ENCODE measurements at places on chromosomes 7 and 10. TPM values are rescaled to one million over a fixed set of nuclear protein-coding genes. Genes with fewer than 3 reads are reported as not detected.

The GSDME gene
- total RNA-seq: 2.9 TPM

DNA sequence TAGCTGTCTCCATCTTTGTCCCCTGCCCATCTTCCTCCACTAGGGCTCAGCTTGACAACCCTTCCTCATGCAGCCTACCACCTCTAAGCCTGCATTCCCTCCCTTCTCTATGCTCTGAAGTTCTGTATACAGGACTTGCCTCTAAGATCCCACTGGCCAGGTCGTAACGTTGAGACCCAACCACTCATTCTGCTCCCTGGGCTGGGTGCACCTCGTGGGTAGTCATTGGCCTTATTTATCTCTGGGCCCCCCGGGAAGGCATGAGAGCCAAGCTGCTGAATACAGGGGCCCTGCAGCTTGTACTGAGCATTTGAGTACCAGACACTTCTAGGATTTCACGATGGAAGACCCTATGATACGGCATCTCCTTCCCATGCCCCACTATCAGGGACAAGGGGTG is 31.2 kb downstream of the MYL10 start:
- DNase-seq: no peak

DNA sequence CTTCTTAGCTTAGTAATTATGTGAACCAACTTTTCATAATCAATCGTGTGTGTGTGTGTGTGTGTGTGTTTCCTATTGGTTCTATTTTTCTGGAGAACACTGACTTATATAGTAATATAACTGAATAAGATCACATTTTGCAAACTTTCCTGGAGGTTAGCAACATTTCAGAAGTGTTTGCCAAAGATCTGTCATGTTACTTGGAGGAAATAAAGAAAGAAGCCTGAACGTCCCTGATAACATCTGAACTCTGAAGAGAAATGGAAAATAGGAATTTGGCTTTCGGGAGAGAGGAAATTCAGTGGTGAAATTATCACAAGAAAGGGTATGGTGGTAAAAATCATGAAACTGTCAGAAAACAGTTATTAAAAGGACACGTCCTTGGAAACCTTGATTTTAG is 984.4 kb upstream of the AUTS2 start:
- DNase-seq: no peak

The TCAF2 gene
- 15.2 TPM for total RNA-seq

DNA sequence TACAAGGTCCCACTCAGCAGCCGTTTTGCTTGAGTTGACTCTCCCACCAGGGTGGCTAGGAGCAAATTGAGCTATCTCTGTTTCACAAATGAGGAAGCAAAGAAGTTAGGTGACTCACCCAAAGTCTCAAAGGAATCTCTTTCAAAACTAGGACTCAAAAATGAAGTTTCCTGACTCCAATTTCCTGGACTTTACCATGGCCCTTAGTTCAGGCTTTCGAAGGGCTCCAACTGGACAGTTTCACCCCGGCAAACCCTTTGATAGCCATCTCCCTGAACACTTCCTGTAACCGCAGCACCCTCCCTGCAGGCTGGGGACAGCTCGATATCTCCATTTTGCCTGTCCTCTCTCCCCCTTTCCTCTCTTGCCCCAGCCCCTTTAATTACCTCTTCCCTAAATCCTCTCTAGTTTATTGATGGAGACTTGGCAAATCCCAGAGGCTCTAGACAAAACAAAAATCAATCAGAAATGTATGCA is 4.7 kb upstream of the AFAP1L2 start:
- DNase-seq: no peak

The TYW1B gene
- 3.2 TPM for total RNA-seq

The PRF1 gene
- total RNA-seq: 272 TPM

- DNase-seq: no peak
Measured at GRCh38 chr10:86545101-86545500, 23.5 kb upstream of the WAPL start.

DNA sequence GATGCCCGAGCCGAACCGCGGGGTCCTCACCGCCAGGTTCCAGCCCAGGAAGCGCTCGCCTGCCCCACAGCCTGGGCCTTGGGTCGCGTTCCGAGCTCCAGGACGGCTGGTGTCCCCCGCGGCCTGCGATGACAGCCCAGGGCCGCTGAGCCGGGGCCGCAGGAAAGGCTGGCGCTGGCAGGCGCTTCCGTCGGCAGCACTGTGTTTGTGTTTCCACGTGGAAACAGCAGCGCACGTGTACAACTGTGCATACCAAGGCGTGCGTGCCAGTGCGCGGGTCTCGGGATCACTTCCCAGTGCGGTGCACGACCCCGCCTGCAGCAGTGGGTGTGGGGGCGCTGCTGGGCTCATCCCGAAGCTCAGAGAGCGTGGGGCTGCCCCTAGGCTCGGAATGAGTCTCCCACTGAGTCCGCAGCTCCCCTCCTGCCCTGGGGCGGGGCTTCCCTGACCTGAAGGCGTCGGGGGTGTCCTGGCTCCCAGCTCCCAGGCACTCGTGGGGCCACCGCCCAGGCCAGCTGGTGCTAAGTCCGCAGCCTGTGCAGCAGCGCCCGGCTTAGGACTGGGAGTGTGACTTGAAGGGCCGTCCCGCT is 17.2 kb downstream of the AP5Z1 start:
- DNase-seq: no peak

GRCh38 chr7:95199779-95200558 is 124.4 kb downstream of the PON1 start:
- DNase-seq: no peak

The PAX4 gene
- total RNA-seq: not detected

The FFAR4 gene
- total RNA-seq: not detected

The CLCN1 gene
- 0.13 TPM for total RNA-seq

- no peak for DNase-seq
Measured at GRCh38 chr10:88077977-88078376, 214.6 kb downstream of the PTEN start.

The HOGA1 gene
- not detected for total RNA-seq

DNA sequence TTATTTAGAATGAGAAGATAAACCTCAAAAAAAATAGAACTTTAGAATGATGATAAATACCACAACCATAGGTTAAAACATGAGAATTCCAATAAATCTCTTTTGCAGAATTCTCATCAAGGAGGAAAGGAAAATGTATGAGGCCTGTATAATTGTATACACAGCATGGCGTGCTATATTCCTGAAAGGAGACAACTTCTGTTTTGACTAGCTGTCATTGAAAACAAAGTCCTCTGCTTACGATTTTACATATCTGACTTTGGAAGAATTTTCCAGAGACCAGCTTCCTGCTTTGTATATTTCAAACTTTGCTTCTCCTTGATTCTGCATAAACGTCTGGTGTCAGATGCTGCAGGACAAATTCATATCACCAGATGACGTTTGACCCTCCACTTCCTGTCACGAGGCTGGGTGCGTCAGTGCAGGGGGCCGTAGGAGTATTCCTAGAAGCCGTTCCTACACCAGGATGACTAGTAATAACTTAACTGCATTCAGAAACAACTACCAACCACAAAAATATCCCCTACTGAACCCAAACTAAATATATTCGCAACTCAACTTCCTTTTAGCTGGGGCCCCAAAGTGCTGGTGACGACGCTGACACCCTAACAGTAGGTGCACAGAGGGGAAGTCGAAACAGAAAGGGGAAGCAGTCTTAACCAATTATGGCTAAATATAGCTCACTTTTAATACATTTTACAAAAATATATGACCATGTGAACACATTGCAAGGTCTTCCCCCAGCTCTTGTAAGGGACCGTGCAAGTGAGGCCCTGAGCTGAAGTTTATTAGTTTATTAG is 178.6 kb upstream of the INHBA start:
- peak; percentile 89 for DNase-seq

DNA sequence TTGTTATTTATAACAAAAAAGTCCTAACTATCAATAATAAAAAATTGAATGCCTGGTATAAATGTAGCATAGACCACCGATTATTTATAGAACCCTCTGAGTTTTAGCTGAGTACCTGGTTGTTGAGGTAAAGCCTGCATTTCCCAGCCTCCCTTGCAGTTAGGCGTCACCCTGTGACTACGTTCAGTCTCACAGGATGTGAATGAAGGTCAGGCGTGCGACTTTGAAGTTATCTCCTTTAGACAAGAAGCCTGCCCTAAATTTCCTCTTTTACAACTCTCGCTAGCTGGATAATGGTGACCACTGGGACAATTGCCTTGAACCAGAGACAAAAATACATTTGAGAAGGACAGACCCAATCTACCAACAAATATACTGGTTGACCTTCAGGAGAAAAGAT is 67.5 kb upstream of the TES start:
- DNase-seq: peak; percentile 57

DNA sequence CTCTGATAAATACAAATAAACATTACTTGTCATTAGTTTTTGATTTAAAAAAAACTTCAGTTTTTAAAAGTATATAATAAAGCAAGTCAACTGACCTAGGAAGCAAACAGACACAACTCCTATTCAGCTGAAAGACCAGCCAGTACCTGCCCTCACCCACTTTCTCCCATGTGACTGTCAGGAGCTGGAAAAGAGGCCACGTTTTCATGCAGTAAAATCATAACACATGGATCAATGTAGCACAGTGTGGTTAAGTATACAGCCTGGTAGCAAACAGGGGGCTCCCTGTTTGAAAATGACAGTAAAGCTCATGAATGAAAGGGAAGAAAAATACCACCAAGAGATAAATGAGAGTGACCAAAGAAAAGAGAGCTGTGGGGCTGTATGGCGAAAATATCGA is 21.6 kb downstream of the KIN start:
- DNase-seq: no peak

DNA sequence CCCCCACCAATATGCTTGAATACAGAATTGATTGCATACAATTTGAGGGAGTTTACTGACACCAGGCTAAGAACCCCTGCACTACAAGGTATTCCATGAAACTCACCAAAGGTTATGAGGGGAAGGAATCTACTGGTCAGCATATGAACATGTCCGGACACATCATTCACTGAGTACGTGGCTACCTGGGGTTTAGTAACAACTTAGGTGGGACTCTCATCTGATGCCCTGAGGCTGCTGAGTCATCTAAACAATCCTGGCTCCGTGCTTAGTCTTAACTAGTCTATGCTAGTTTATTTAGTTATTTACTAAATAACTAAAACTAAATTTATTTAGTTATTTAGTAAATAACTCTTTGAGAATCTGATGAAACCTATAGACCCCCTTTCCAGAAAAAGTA is 11.3 kb downstream of the PI4K2A start:
- no peak for DNase-seq

The CD36 gene
- not detected for total RNA-seq

DNA sequence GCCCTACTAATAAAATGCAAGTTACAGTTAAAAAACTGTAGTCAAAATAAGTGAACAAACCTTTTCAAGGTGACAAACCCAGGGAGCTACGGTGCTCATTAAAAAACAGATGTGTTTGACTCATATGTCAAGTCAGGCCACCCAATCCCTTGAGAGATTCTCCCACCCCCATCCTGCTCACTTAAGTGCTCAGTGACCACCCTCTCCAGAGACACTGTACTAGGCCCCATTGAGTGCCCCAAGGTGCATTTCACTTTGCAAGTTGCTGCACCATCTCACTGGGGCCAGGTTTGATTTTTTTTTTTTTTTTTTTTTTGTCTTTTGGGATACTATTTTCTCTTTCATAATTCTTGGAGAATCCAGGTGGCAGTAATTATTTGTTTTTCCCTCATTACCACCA is 1.9 kb downstream of the ERV3-1 start:
- DNase-seq: no peak

DNA sequence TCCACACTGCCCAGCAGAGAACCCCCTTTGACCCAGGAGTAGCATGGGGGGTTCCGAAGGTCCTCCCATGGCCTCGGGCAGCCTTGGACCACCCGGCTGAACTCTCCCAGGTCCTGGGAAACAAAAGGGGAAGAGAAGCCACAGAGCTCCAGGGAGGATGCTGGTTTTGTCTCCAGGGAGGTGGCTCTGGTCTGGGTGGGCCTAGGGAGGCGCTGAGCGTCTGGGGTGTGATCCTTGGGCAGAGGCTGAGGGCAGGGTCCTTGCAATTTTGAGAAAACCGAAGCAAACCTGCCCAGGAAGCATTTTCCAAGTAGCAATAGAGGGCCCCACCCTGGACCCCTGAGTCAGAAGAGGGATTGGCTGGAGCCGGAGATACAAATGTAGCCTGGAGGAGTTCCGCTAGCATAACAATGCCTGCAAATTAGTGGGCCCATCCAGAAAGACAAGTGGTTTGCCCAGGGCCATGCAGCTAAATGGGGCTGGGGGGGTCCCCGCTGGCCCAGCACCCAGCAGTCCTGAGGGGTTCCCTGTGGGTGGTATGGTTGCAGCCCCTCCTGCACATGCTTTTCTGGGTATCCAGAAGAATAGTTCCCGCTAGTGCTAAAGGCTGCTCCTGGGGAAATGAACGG is 2.0 kb downstream of the UTF1 start:
- no peak for DNase-seq
